Bone marrow (tissue), 2 donors: ENCODE measurements at places on chromosomes 4 and X.

- DNase-seq, result no peak
Measured at GRCh38 chrX:132367984-132368383, 120.9 kb downstream of the MBNL3 start.

- peak; percentile 30 for DNase-seq
Measured at GRCh38 chrX:42934020-42934726, 156.2 kb upstream of the PPP1R2C start.

DNA sequence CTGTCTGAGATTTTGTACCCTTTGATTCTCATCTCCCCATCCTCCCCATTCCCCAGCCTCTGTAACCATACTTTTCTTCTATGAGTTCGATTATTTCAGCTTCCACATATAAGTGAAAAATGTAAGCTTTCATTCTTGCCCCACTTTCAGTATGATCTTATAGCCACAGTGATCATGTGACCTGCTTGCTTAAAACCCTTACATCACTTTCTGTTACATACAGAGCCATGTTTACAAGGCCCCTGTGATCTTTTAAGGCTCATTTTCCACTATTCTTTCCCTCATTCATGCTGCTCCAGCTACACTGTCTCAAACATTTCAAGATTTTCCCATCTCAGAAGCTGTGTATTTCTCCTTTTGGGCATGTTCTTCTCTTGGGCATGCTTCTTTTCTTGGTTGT, 147.7 kb downstream of the DCK start:
- DNase-seq, result no peak

DNA sequence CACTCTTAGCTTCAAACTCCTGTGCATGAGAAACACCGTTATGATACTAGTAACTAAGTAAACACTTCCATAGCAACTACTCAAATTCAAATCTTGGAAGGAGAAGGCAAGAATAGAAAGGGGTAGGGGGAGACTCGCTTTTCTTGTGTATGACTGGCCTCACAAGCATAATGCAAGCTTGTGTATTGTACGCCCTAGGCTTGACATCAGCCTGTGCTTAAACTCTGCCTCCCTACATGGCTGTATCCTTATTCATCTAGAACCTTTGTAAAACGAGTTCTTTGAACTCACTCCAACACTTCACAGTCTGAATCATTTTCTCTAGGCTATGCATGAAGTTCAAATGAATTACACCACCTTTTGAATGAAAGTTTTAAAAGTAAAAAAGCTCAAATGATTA, 1071.2 kb upstream of the ADGRL3 start:
- no peak for DNase-seq

DNA sequence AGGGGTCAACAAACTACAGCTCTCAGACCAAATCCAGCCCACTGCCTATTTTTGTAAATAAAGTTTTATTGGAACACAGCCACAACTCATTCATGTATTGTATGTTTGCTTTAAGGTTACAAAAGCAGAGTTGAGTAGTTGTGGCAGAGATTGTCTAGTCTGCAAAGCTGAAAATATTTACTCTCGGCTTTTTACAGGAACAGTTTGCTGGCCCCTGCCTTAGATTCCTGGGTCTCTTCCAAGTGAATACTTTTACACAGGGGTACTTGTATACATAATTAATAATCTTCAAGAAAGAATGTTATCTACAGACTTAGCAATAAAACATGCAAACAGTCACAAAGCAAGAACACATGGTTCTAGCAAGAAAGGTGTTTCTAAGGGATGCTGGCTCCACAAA, 154.2 kb downstream of the AMELX start:
- DNase-seq, result no peak

- no peak for DNase-seq
Measured at GRCh38 chrX:63686878-63687714, 97.9 kb downstream of the ARHGEF9 start.

GRCh38 chrX:71239781-71240180, 14.2 kb downstream of the ZMYM3 start:
- no peak for DNase-seq

- peak; percentile 24 for DNase-seq
Measured at GRCh38 chr4:182808673-182809416, 108.3 kb downstream of the DCTD start.

DNA sequence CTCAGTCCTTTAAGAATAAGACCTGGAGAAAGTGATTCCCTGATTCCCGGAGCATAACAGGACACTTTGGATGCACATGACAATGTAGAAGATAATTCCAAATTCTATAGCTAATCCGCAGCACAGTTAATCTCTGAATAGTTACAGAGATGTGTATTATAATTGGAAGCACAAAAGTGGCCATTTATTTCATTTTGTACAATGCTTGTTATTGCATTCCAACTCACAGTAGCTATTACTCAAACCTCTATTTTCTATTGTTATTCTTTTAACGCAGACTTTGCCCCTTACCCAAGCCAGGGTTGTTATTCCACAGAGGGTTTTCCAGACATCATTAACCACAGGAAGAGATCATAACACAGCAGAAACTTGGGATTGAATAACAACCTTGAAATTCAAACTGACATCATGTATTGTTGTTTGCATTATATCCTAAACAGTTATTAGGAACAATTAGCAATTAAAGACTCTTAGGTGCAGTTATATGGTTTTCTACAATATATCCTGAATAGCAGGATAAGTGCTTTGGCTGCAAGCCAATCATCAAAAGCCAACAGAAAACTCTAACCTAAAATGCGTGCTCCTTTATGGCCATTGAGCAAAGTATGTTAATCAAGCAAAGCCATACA, 984.0 kb upstream of the TENM3 start:
- no peak for DNase-seq

- DNase-seq, result no peak
Measured at GRCh38 chr4:98617358-98618047, 40.9 kb downstream of the TSPAN5 start.

DNA sequence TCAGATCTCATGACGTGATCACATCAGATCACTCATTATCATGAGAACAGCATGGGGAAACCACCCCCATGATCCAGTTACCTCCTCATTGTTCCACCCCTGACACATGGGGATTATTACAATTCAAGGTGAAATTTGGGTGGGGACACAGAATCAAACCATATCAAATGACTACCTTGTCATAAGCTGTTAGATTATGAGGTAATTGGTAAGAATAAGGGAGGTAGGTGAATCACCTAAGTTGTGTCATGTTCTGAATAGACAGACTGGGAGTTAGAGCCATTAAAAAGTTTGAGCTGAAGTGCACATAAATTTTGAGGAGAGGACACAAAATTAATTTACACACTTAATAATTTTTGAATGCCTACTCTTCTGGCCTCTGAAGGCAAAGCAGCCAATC, 24.7 kb downstream of the SLC9B1 start:
- no peak for DNase-seq

DNA sequence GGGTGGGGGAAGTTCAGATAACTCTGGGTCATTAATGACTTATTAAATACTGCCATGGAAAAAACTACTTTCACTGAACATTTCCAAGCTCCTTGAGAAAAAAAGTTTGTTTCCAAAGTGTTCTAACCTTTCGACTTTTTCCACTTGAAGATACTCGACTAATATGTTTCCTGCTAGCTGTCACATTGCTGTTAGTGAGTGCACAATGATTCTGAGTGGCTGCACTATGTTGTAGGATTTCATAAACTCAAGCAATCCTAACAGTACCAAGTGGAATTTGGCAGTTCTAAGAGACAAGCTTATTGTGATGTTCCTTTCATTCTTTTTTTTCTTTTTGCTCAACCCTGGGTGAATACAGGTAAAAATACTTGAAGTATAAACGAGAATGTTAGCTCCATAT, 33.4 kb downstream of the GRXCR1 start:
- no peak for DNase-seq

DNA sequence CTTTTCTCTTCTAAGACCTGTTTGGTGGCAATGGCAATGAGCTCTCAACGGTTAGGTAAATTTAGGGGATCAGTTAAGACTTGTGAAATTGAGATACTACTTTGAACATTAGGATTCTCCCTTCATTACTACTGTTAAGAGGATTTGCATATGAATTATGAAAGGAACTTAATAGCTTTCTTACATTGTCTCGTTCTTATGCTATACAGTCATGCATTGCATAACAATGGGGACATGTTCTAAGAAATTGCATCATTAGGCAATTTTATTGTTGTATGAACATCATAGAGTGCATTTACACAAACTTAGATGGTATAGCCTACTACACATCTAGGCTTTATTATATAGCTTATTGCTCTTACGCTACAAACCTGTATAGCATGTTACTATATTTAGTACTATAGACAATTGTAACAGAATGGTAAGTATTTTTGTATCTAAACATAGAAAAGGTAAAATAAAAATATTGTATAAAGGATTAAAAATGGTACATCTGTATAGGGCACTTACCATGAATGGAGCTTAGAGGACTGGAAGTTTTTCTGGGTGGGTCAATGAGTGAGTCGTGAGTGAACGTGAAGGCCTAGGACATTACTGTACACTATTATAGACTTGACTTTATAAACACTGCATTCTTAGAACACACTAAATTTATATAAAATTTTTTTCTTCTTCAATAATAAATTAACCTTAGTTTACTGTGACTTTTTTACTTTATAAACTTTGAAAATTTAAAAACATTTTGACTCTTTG, 62.5 kb downstream of the PAQR3 start:
- no peak for DNase-seq

GRCh38 chr4:120829113-120829831, 93.3 kb downstream of the PRDM5 start:
- DNase-seq, result no peak

- no peak for DNase-seq
Measured at GRCh38 chr4:126755506-126755905, 877.3 kb upstream of the INTU start.

GRCh38 chr4:175054980-175055379, 136.8 kb downstream of the ADAM29 start:
- no peak for DNase-seq

DNA sequence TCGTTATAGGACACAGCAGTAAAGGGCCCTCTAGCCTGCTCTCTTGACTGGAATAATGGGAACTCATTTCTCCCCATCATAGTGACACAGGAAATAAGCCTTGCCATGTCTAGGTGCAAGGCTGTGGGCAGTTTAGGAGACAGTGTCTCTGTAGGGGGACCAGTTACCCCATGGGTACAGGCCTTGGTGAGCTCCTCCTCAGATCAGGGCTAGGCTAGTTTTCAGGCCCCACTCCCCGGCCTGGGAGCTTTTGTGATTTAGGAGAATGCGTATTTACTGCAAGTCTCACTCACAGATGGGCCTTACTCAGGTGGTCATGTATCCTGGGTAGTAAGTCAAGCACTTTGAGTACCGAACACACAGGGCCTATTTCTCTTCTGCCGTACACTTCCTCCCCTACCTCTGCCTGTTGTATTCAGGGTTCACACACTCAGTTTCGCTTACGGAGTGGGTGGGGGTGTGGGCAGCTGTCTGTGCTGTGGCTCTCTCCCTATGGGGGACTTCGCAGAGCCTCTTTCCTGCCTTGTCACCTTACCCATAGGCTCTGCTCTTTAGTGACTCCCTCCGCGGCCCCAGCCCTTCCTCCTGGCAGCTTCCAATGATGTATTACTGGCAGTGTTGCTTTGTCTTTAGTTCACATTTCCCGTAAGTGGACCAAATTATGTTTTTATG, 34.2 kb downstream of the FAM193A start:
- peak; percentile 64 for DNase-seq

- no peak for DNase-seq
Measured at GRCh38 chr4:78293348-78293747, 236.2 kb downstream of the FRAS1 start.

- no peak for DNase-seq
Measured at GRCh38 chr4:40409835-40410234, 74.7 kb downstream of the CHRNA9 start.

DNA sequence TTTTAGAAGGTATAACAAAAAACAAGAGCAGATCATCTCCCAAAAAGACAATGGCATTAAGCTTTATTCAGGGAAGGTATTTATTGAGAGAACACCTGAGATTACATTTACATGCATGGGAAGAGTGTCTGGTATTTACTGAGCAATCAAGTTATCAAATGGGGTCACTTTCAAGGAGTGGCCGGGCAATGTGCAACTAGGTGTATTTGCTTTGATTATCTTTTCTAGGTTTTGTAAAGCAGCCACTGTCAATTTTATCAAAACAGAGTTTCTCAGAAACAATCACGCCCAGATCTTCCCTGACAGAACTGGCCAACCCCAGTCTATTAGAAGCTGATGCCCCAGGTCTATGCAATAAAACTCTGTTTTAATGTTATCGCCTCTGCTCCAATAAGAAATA, 169.5 kb downstream of the GLRA2 start:
- DNase-seq, result no peak

GRCh38 chrX:70527053-70527452, 82.4 kb downstream of the DLG3 start:
- DNase-seq, result no peak

DNA sequence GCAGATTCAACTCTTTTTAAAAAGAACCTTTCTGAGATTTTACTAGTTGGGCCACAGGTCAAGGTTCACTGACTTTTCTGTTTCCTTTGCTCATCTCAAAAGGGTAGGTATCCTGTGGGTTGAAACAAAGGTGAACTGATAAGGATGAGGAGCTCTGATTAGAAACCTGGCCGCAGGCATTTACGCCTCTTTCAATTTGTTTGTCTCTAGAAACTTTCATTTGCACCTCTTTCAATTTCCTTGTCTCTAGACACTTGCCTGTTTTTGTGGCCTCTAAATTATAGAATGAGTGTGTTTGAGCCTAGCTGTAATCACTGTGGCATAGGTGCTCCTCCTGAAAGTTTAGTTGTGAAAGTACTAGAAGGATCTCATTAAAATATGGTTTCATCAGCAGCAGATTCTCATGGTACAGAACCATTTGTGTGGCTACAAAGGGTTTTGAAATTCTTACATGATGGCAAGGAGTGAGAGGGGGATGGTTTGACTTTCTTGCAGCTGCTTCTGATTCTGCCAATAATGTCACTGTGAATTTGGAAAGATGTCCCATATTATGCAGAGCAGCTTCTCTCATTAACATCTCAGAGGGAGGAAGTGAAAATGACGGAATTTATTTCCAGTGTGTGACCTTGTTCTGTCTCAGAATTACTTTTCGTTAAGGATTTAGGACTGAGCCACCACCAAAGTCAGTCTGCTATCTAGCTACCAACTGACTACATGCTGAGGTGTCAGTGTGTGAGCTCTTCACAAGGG, 142.2 kb downstream of the SH2D1A start:
- no peak for DNase-seq

- no peak for DNase-seq
Measured at GRCh38 chr4:77788990-77789389, 30.2 kb downstream of the CNOT6L start.

DNA sequence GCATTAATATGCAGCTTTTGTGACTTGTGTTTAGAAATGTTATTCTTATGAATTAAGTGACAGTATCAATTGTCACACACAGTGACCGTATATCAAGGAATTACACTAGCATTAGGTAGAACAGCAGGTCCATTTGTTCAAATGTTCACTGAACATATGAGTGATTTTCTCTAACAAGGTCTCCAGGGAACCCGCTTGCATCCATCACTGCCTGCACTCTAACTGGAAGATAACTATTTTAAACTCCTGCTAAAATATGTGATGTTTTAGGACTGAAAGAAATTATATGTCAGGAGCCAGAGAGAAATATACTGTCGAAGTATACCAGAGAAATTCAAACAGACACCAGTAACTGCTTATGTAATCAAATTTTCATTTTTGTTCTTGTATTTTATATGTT, 1395.7 kb downstream of the PCDH18 start:
- no peak for DNase-seq

- DNase-seq, result no peak
Measured at GRCh38 chr4:8307714-8308113, 38.2 kb downstream of the HTRA3 start.

- DNase-seq, result no peak
Measured at GRCh38 chr4:79253924-79254323, 71.9 kb downstream of the NAA11 start.

- peak; percentile 38 for DNase-seq
Measured at GRCh38 chrX:129823115-129823514, 20.6 kb downstream of the ZDHHC9 start.

- no peak for DNase-seq
Measured at GRCh38 chrX:123336666-123337065, 152.6 kb downstream of the GRIA3 start.
